ENCODE measurements at places on chromosomes 6 and 20.

- no peak for DNase-seq
These were observed 116.3 kb upstream of the EMILIN3 start for GRCh38 chr20:41482647-41483552.

DNA sequence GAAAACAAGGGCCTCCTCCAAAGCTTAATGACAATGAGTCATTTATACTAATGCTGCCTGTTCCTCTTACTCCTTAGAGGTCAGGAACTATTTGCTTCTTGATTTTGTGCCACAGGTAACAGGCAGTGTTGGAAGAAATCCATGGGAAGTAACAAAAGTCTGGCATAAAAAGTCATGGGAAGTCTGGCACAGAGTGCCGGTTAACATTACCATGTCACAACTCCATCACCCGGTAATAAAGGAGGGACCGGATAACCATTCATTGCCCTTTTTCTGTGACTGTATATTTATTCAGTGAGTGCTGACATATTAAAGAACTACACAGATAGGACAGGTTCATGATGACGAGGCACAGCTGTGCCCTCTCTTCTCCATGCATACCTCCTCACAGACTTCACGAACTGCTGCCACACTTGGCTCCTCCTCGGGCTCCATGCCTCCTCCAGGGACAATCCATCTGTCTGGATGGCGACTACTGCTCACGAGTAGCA lies 50.9 kb downstream of the NUDT3 start:
- no peak for DNase-seq

DNA sequence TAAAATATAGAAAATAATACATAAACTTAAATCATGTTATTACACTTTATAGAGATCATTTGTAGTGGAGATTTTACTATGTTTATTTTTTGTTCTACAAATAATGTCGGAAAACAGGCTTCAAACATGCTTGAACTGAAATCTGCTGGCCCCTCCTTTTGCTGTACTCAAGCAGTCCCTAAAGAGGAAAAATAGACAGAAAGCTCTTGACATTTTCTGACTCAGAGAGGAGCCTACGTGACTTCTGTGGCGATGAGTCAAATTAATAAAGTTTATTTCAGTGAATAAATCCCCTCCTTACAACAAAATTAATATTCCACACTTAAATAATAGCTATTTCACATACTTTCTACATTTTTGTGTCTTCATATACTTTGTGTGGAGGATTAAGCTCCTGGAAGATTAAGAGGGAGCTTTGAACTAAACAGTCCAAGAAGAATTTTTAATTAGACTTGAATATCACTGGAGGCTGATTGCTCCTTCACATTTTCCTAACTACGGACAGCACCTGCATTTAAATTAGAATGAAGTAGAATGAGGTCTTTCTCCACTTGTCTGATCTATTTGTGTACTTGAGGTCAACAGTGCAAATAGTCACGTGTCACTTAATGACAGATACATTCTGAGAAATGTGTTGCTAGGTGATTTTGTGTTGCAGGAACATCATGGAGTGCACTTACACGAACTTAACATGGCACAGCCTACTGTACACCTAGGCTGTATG lies 1.7 kb upstream of the TREM1 start:
- no peak for DNase-seq

GRCh38 chr20:43710370-43711044 lies 16.3 kb downstream of the GTSF1L start:
- no peak for DNase-seq

GRCh38 chr6:37272834-37273566 lies 15.1 kb upstream of the TMEM217 start:
- no peak for DNase-seq

GRCh38 chr6:31383149-31383548 lies 20.2 kb upstream of the MICA start:
- DNase-seq, result no peak

- no peak for DNase-seq
These were observed 2.3 kb upstream of the TLDC2 start for GRCh38 chr20:36873498-36874189.

Data from activated effector memory CD4-positive, alpha-beta T cell treated with Interleukin-2 at 50 U/mL for 16 hours (primary cell).